Stimulated activated CD4-positive, alpha-beta T cell treated with anti-CD3 and anti-CD28 coated beads, Interleukin-4, amount 100 ng/mL, for 24 hours (primary cell): ENCODE measurements at places on chromosomes 6 and 20.

- DNase-seq = no peak
These were observed 1.6 kb upstream of the ZSCAN12 start for GRCh38 chr6:28401172-28401571.

GRCh38 chr6:168314948-168315347 is 4.6 kb downstream of the DACT2 start:
- no peak for DNase-seq

GRCh38 chr20:1402149-1402548 is 9.3 kb upstream of the FKBP1A start:
- DNase-seq = no peak

GRCh38 chr6:138728662-138729061 is 44.9 kb upstream of the CCDC28A start:
- no peak for DNase-seq

- DNase-seq = no peak
These were observed 88.6 kb downstream of the RNF217 start for GRCh38 chr6:125050663-125051318.

DNA sequence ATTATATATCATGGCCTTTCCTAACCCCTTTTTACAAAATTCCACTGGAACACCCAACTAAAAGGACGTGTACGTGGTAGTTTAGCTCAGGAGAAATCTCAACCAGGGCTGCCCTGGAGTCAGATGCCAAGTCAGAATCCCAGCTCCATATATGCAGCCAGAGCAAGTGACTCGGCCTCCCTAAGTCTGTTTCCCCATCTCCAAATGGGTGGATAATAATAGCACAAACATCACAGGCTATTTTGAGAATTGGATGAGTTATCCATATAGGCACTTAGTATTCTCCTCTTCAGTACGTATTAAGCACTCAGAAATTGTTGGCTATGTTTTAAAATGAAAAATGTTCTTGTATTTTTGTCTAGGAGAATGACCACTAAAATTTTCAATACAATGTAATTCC is 481.5 kb downstream of the CD109 start:
- DNase-seq = no peak
